ENCODE measurements at places on chromosomes 7 and 10. TPM values are rescaled to one million over a fixed set of nuclear protein-coding genes. Genes with fewer than 3 reads are reported as not detected.

- DNase-seq = no peak
- H3K27me3 ChIP-seq = no peaks in the 10 kb centered on the region
- no peak overlapping the region for H3K27ac ChIP-seq
These were observed 127.9 kb downstream of the NRF1 start for GRCh38 chr7:129739427-129739826.

The INMT gene
- total RNA-seq = 142 TPM

DNA sequence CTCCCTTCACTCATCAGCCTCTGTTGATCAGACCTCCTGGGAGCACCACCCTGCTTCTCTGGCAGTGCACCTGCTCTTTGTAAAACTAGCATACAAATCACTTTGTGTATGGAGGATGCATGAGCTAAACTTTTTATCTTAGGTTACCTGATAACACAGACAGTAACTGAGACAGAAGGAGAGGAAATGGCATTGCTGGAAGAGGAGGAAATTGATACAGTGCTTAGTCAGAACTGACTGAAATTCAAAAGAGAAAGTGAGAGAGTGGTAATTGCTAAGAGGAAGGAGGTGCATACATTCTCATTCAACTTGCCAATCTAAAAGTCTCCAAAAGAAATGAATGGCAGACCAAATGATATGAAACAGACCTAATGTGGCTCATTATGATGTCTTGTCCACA is 1120.7 kb downstream of the GATA3 start:
- no peaks in the 10 kb centered on the region for H3K36me3 ChIP-seq
- H3K4me3 ChIP-seq = no peak overlapping the region
- H3K27ac ChIP-seq = no peak overlapping the region

DNA sequence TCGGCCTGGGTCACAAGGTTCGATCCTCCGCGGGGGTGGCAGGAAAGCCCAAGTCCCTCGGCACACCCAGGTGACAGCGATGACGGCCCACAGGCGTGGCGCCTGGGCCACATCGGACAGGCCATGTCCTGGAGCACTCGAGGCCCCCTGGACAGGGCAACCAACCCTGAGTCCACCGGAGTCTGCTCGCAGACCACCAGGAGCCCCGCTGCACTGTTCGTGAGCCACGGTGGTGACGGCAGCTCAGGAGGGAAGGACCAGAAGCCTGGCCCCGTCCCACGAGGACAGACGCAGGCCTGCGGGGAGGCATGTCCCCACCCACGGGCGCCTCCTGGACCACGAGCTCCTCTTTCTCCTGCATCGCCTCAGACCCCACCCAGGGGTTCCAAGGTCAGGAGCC is 22.4 kb upstream of the GPR146 start:
- H3K27me3 ChIP-seq = no peaks in the 10 kb centered on the region
- H3K36me3 ChIP-seq = no peaks in the 10 kb centered on the region
- no peak for DNase-seq
- H3K4me1 ChIP-seq = peaks cover 48% of the 10 kb centered on the region
- no peak overlapping the region for H3K27ac ChIP-seq
- no peak overlapping the region for H3K4me3 ChIP-seq

The RAPGEF5 gene
- total RNA-seq = 75.3 TPM

The CRPPA gene
- 3.9 TPM for total RNA-seq

The AHR gene
- 222 TPM for total RNA-seq

- H3K27me3 ChIP-seq = no peaks in the 10 kb centered on the region
- H3K27ac ChIP-seq = peak within 1 kb of the TSS; percentile 87
- H3K4me1 ChIP-seq = peaks cover 5% of the 10 kb centered on the region
- peak within 1 kb of the TSS; percentile 60 for H3K4me3 ChIP-seq
- H3K36me3 ChIP-seq = no peaks in the 10 kb centered on the region
- peak; percentile 79 for DNase-seq
These were observed at the start of gene EXOC4 for GRCh38 chr7:133252858-133253518. Gene EXOC4, plus strand, starts transcription at chr7:133253078.

DNA sequence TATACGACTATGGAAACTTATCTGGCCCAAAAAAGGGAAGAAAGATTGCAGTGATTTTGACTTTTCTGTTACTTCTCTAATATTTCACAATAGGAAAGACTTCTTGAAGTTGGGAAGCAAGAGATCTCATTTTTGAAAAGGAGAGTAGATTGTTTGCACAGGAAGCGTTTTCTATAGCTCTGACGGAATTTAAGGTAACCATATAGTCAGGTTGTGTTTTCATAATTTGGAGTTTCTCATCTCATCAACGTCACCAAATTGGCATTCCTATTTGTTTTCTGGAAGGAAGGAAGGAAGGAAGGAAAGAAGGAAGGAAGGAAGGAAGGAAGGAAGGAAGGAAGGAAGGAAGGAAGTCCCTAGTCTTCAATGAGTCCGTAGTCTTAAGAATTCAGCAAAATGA is 732.0 kb downstream of the XPNPEP1 start:
- no peaks in the 10 kb centered on the region for H3K36me3 ChIP-seq
- no peak overlapping the region for H3K27ac ChIP-seq
- no peak for DNase-seq
- H3K27me3 ChIP-seq = no peaks in the 10 kb centered on the region
- no peaks in the 10 kb centered on the region for H3K4me1 ChIP-seq

- peaks cover 6% of the 10 kb centered on the region for H3K36me3 ChIP-seq
- no peaks in the 10 kb centered on the region for H3K4me1 ChIP-seq
- no peak overlapping the region for H3K4me3 ChIP-seq
These were observed 10.2 kb upstream of the EPC1 start for GRCh38 chr10:32357056-32357735.

- H3K4me1 ChIP-seq = no peaks in the 10 kb centered on the region
- no peaks in the 10 kb centered on the region for H3K27me3 ChIP-seq
- DNase-seq = peak; percentile 37
- H3K27ac ChIP-seq = no peak overlapping the region
- no peak overlapping the region for H3K4me3 ChIP-seq
- no peaks in the 10 kb centered on the region for H3K36me3 ChIP-seq
These were observed 186.2 kb downstream of the CXCL12 start for GRCh38 chr10:44198780-44199097.
